ENCODE measurements at places on chromosomes 7 and 10. TPM values are rescaled to one million over a fixed set of nuclear protein-coding genes. Genes with fewer than 3 reads are reported as not detected.

- H3K4me3 ChIP-seq: no peak overlapping the region
- peaks cover 2% of the 10 kb centered on the region for H3K4me1 ChIP-seq
- no peak overlapping the region for H3K27ac ChIP-seq
- no peaks in the 10 kb centered on the region for H3K27me3 ChIP-seq
- H3K36me3 ChIP-seq: no peaks in the 10 kb centered on the region
- DNase-seq: no peak
Observed at GRCh38 chr10:24617771-24618396, 105.8 kb downstream of the ARHGAP21 start.

GRCh38 chr7:154874409-154875113 is 128.4 kb downstream of the PAXIP1 start:
- H3K36me3 ChIP-seq: no peaks in the 10 kb centered on the region
- no peaks in the 10 kb centered on the region for H3K27me3 ChIP-seq
- no peak for DNase-seq

DNA sequence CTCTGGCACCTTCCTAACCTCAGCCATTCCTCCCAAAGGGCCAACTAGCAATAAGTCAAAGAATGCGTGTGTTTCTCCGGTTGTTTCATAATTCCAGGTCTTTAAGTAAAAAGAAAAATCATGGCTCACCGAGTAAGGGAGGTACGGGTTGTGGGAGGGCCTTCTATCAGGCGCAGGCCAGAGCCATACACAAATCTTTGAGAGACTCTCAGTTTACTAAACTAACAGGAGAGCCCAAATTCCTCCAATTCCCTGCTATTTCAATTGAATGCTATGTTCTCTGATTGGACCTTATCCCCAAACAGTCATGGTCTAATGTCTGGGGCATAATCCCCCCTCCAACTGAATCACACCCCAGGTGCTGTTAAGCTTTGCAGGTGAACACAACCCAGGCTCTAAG is 26.2 kb upstream of the SLF2 start:
- no peak for DNase-seq
- H3K4me1 ChIP-seq: no peaks in the 10 kb centered on the region
- H3K4me3 ChIP-seq: no peak overlapping the region
- H3K27me3 ChIP-seq: peaks cover 18% of the 10 kb centered on the region

GRCh38 chr10:569961-570627 is 119.4 kb downstream of the DIP2C start:
- H3K36me3 ChIP-seq: no peaks in the 10 kb centered on the region
- DNase-seq: no peak
- peaks cover 38% of the 10 kb centered on the region for H3K27me3 ChIP-seq
- H3K4me1 ChIP-seq: no peaks in the 10 kb centered on the region

DNA sequence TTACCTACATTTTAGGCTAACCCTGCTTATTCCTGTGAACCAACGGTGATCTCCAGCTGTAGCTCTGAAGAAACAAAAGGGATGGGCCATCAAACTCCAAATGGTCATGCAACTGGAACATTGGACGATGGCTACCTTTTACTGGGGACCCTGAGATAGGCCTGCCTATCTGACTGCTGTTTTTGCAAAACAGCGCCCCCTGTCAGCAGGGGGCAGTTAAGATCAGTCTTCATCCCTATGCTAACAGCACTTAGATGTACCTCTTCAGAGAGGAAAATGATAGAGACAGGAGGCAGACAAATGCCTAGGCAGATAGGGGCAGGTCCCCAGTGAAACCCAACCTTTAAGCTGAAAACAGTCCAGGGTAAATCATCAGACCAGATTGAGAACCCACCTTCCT is 1085.4 kb upstream of the SORCS1 start:
- no peak overlapping the region for H3K4me3 ChIP-seq
- no peak overlapping the region for H3K27ac ChIP-seq
- H3K4me1 ChIP-seq: no peaks in the 10 kb centered on the region
- H3K27me3 ChIP-seq: no peaks in the 10 kb centered on the region
- DNase-seq: no peak

OPN4 gene
- not detected for total RNA-seq

TMEM225B gene
- total RNA-seq: 1.1 TPM

PRLHR gene
- total RNA-seq: not detected
